ENCODE measurements at places on chromosomes 6 and 20. TPM values are rescaled to one million over a fixed set of nuclear protein-coding genes. Genes with fewer than 3 reads are reported as not detected.

Gene EMILIN3
- 5.8 TPM for total RNA-seq

Gene TMEM200A
- 10.4 TPM for total RNA-seq

GRCh38 chr6:127900935-127901334, at the start of gene THEMIS:
TSS of gene THEMIS (minus strand) at chr6:127901058. CDS start at chr6:127900932, 126 bp downstream.
- H3K4me1 ChIP-seq, result peaks cover 5% of the 10 kb centered on the region
- DNase-seq, result no peak
- H3K4me3 ChIP-seq, result no peak within 1 kb of the TSS
- no peaks in the 10 kb centered on the region for H3K36me3 ChIP-seq
- no peak within 1 kb of the TSS for H3K27ac ChIP-seq
- no peaks in the 10 kb centered on the region for H3K27me3 ChIP-seq

GRCh38 chr20:51404297-51405060, 138.0 kb downstream of the NFATC2 start:
- H3K27me3 ChIP-seq, result no peaks in the 10 kb centered on the region
- no peak overlapping the region for H3K4me3 ChIP-seq
- no peaks in the 10 kb centered on the region for H3K4me1 ChIP-seq
- no peak overlapping the region for H3K27ac ChIP-seq
- H3K36me3 ChIP-seq, result peaks cover 6% of the 10 kb centered on the region
- no peak for DNase-seq

GRCh38 chr6:15429141-15430110, 183.6 kb downstream of the JARID2 start:
- no peaks in the 10 kb centered on the region for H3K36me3 ChIP-seq
- peak overlapping the region; percentile 69 for H3K27ac ChIP-seq
- H3K4me1 ChIP-seq, result peaks cover 99% of the 10 kb centered on the region
- no peak overlapping the region for H3K4me3 ChIP-seq
- no peak for DNase-seq

Data from WTC11 (cell line).